ENCODE measurements at places on chromosomes 5 and 9. TPM values are rescaled to one million over a fixed set of nuclear protein-coding genes. Genes with fewer than 3 reads are reported as not detected.

Gene C9orf50
- total RNA-seq: 9.4 TPM

Gene LRRC70
- total RNA-seq: 9.9 TPM

DNA sequence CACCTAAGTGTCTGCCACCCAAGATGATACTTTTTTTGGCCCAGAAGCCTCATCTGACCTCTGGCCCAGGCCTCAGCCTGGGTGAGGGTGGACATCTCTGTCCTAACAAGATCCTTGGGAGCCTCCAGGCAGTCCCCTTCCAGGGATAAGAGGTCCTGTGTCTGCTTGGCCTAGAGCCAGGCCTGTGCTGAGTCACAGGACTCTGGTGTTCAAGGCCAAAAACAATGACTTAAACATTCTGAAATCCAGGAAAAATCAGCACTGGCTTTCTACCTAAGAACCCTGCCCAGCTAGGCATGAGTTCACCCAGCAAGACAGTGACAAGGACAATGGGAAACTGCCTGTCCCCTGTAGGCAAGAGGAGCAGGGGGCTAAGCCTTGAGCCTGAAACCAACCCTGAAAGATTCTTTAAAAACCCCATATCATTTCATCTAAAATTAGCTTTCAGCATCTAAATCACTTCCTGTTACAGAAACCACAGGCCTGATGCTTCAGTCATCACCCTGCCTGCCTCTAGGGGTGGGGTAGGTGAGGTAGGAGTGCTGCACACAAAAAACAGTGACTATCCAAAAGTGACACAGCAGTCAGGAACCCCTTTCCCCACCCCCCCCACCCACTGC, 29.9 kb downstream of the CSF2 start:
- H3K27ac ChIP-seq: no peak overlapping the region
- H3K27me3 ChIP-seq: no peaks in the 10 kb centered on the region
- DNase-seq: peak; percentile 74
- peaks cover 7% of the 10 kb centered on the region for H3K4me1 ChIP-seq

DNA sequence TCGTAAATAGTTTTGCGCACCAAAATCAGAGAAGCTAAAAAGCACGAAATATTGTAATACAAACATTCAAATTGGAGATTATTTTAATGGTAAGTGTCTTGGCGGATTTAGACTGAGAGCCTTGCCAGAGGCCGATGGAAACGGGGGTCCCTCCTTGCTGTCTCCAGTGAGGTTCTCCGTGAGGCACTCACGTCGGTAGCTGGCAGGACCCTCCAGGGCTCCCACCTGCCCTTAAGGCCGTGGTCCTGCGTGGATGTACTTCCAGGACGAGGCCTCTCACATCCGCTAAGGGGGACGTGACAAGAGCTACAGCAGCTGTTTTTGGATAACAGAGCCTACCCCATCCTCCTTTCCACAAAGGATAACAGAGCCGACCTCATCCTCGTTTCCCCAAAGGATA, 7.9 kb downstream of the NKD2 start:
- no peak overlapping the region for H3K4me3 ChIP-seq
- DNase-seq: no peak
- no peaks in the 10 kb centered on the region for H3K27me3 ChIP-seq

GRCh38 chr9:130196643-130197042, 24.4 kb downstream of the NCS1 start:
- no peak overlapping the region for H3K4me3 ChIP-seq
- no peaks in the 10 kb centered on the region for H3K27me3 ChIP-seq
- no peak overlapping the region for H3K27ac ChIP-seq
- DNase-seq: peak; percentile 45

DNA sequence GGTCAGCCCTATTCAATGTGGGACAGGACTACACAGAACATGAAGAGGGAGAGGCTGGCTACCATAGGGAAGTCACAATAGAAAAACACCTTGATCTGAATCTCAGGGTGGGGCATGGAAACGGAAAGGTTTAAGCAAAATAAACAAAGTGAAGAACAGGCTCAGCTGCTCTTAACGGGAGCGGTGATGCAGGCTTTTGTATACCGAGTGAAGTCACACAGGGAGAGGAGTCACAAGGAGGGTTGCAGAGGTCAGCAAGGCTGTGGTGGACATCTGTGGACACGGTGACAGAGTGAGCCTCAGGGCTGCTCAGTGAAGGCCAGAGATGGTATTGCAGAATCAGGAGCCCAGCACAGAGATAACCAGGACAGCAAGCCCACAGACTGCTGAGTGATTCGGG, 30.6 kb upstream of the SEMA4D start:
- no peak overlapping the region for H3K4me3 ChIP-seq
- DNase-seq: no peak
- H3K27me3 ChIP-seq: no peaks in the 10 kb centered on the region
- H3K36me3 ChIP-seq: no peaks in the 10 kb centered on the region

DNA sequence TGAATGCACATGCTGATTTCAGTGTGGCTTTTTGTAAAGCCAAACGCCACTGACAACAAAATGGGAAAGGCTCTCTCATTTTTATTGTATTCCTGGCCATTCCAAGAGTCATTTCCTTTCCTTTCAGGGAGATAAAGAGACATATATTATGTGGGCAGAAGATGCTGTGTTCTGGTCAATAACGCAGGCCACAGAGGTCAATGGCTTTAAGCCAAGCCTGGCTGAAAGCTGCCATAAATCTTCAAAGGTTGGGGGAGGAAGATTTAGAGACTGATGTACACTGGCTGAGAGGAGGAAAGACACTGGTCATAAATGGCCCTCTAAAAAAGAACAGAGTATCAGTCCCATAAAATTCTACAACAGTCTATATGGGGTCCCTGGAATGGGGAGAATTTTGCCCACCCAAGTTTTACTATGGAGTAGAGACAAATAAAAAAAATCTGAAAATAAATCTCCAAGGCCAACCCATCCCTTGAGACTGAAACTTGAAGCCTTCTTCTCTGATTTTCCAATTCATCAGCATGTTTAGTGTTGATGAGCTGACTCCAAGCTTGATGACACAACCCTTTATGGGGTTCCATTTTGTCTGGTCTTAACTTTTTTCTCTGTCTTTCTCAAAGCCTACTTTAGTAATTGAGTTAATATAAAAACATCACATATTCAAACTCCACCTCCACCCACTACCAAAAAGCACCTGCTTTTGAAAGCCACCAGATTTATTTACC, 152.1 kb upstream of the SLC24A2 start:
- H3K4me3 ChIP-seq: no peak overlapping the region
- H3K4me1 ChIP-seq: no peaks in the 10 kb centered on the region
- no peak overlapping the region for H3K27ac ChIP-seq
- H3K36me3 ChIP-seq: no peaks in the 10 kb centered on the region

DNA sequence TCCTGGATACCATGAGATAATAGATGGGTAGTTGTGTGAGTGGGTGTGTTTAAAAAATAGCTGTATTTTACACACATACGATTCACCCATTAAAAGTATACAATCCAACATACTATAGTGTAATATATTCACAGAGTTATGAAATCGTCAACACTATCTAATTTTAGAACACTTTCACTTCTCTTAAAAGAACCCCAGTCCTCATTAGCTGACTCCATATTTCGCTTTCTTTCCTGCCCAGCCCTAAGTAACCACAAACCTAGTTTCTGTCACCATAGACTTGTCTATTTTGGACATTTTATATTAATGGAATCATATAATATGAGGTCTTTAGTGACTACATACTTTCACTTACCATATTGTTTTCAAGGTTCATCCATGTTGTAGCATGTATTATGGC, 63.8 kb upstream of the S1PR3 start:
- no peak for DNase-seq
- H3K36me3 ChIP-seq: no peaks in the 10 kb centered on the region
- H3K4me1 ChIP-seq: no peaks in the 10 kb centered on the region
- no peak overlapping the region for H3K27ac ChIP-seq

DNA sequence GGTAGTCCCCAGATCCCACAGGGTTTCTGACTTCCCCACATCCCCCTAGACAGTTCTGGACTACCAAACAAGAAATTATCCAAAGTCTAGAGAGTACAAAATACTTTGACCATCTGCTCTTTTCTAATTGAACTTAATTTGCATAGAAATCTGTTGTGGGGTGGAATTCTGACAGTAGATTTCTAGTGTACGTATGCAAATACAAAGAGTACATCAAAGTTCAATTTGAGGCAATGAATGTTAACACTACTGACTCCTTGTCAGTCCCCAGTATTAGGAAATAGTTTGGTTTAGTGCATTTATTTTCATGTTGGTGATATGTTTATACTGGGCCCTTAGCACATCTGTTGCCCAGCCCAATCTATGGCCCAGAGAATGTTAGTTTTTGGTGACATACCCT, 292.6 kb downstream of the CETN3 start:
- DNase-seq: no peak
- no peaks in the 10 kb centered on the region for H3K36me3 ChIP-seq
- no peaks in the 10 kb centered on the region for H3K27me3 ChIP-seq
- no peak overlapping the region for H3K4me3 ChIP-seq
- no peaks in the 10 kb centered on the region for H3K4me1 ChIP-seq

GRCh38 chr9:37337301-37337890, 85.1 kb upstream of the GRHPR start:
- H3K4me3 ChIP-seq: no peak overlapping the region
- H3K4me1 ChIP-seq: no peaks in the 10 kb centered on the region
- H3K36me3 ChIP-seq: no peaks in the 10 kb centered on the region
- no peak for DNase-seq

- no peaks in the 10 kb centered on the region for H3K27me3 ChIP-seq
- no peak overlapping the region for H3K4me3 ChIP-seq
- no peaks in the 10 kb centered on the region for H3K36me3 ChIP-seq
Measured at GRCh38 chr9:121261755-121262154, 6.2 kb upstream of the GSN start.

GRCh38 chr9:90103771-90104170, 499.0 kb downstream of the GADD45G start:
- H3K27me3 ChIP-seq: no peaks in the 10 kb centered on the region
- no peaks in the 10 kb centered on the region for H3K36me3 ChIP-seq
- DNase-seq: no peak
- no peak overlapping the region for H3K4me3 ChIP-seq
- H3K27ac ChIP-seq: no peak overlapping the region
- peaks cover 10% of the 10 kb centered on the region for H3K4me1 ChIP-seq

DNA sequence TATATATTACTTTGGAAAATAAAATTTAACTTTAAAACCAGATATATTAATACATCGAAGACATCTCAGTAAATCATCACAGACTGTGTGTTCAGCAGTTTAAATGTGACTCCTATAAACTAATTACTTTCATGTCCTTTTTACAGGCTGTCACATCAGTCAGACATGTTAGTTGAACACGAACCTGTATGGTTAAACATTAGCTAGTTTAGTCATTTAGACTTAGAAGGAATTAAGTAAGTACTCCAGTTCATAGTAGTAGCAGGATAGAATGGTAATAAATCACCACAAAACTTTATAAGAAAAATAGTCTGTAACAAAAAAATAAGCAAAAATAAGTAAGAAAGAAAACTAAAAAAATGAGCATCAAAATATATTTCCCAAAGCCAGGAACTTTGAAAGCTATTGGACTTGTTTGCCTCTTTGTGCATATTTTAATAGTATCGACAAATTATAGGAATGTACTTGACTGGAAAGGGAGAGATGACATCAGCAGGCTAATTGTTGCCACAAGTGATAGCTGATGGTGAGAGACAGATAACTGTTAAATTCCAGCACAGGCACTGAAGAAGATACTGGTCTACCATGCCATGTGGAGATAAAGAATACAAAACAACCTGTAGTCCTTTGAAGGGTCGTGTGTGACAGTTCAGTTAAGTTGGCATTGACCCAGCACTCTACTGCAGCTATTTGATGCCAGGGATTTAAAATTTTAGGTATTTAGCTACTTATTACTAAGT, 83.9 kb downstream of the RIC1 start:
- no peak overlapping the region for H3K4me3 ChIP-seq
- H3K4me1 ChIP-seq: no peaks in the 10 kb centered on the region
- no peak for DNase-seq
- no peaks in the 10 kb centered on the region for H3K36me3 ChIP-seq

DNA sequence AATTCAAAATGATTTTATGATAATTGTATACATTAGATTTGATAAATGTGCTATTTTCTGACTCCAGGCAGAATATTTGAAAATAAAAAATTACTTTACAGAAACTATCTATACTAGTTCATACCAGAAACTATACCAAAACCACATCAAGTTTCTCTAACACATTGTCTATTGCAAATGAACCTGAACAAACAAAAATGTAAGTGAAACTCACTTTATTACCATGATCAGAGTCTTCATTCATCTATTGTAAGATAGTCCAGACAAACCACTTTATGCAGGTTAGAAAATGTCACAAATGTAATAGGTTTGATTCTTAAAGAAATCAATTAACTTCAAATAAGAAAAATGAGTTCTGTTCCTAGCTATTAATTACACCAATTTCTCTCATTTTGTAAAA, 99.4 kb downstream of the OXCT1 start:
- no peaks in the 10 kb centered on the region for H3K4me1 ChIP-seq
- no peak for DNase-seq
- H3K27me3 ChIP-seq: no peaks in the 10 kb centered on the region
- no peak overlapping the region for H3K27ac ChIP-seq

DNA sequence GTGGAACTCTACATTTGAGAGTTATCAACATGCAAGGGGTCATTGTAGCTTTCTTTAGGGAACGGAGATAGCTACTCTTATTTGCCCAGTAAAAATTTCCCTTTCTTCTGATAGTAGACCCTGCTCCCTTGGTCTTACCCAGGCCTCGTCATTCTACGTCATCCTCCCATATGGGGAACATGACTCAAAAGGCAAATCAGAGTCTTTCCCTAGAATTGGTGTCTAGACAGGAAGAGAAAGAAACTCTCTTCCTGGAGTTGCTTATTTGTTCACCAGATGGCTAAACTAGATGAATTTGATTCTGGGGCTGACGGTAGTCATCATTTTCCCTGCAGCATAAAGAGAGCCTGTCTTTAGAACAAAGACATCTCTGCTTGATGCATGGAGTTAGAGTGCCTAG, 12.2 kb upstream of the SLC38A9 start:
- no peaks in the 10 kb centered on the region for H3K27me3 ChIP-seq
- H3K27ac ChIP-seq: no peak overlapping the region
- DNase-seq: no peak
- H3K4me1 ChIP-seq: no peaks in the 10 kb centered on the region
- no peaks in the 10 kb centered on the region for H3K36me3 ChIP-seq
- H3K4me3 ChIP-seq: no peak overlapping the region

- no peak overlapping the region for H3K4me3 ChIP-seq
- peak overlapping the region; percentile 9 for H3K27ac ChIP-seq
- H3K27me3 ChIP-seq: no peaks in the 10 kb centered on the region
- peak; percentile 51 for DNase-seq
Measured at GRCh38 chr9:136551401-136552116, 5.7 kb upstream of the NOTCH1 start.

- no peaks in the 10 kb centered on the region for H3K27me3 ChIP-seq
- H3K4me3 ChIP-seq: no peak overlapping the region
- H3K4me1 ChIP-seq: peaks cover 38% of the 10 kb centered on the region
- DNase-seq: peak; percentile 54
- no peaks in the 10 kb centered on the region for H3K36me3 ChIP-seq
Measured at GRCh38 chr5:142830241-142831008, 60.2 kb downstream of the ARHGAP26 start.

Measured in testis (tissue), 5 donors.